ENCODE measurements at places on chromosomes 2 and 18. TPM values are rescaled to one million over a fixed set of nuclear protein-coding genes. Genes with fewer than 3 reads are reported as not detected.

- no peak overlapping the region for H3K27ac ChIP-seq
- no peak overlapping the region for H3K4me3 ChIP-seq
- H3K36me3 ChIP-seq: no peaks in the 10 kb centered on the region
- peaks cover 13% of the 10 kb centered on the region for H3K4me1 ChIP-seq
- no peaks in the 10 kb centered on the region for H3K27me3 ChIP-seq
Observed at GRCh38 chr2:151991010-151991409, 107.8 kb downstream of the CACNB4 start.

GRCh38 chr2:27897717-27898116 lies 7.2 kb downstream of the BABAM2 start:
- no peaks in the 10 kb centered on the region for H3K27me3 ChIP-seq
- H3K4me3 ChIP-seq: no peak overlapping the region
- H3K4me1 ChIP-seq: peaks cover 6% of the 10 kb centered on the region
- H3K36me3 ChIP-seq: peaks cover 14% of the 10 kb centered on the region
- no peak for DNase-seq

- no peak overlapping the region for H3K4me3 ChIP-seq
- no peak overlapping the region for H3K27ac ChIP-seq
- no peaks in the 10 kb centered on the region for H3K36me3 ChIP-seq
- peaks cover 21% of the 10 kb centered on the region for H3K4me1 ChIP-seq
- no peak for DNase-seq
Observed at GRCh38 chr2:71451705-71452104, 1.7 kb upstream of the DYSF start.

DNA sequence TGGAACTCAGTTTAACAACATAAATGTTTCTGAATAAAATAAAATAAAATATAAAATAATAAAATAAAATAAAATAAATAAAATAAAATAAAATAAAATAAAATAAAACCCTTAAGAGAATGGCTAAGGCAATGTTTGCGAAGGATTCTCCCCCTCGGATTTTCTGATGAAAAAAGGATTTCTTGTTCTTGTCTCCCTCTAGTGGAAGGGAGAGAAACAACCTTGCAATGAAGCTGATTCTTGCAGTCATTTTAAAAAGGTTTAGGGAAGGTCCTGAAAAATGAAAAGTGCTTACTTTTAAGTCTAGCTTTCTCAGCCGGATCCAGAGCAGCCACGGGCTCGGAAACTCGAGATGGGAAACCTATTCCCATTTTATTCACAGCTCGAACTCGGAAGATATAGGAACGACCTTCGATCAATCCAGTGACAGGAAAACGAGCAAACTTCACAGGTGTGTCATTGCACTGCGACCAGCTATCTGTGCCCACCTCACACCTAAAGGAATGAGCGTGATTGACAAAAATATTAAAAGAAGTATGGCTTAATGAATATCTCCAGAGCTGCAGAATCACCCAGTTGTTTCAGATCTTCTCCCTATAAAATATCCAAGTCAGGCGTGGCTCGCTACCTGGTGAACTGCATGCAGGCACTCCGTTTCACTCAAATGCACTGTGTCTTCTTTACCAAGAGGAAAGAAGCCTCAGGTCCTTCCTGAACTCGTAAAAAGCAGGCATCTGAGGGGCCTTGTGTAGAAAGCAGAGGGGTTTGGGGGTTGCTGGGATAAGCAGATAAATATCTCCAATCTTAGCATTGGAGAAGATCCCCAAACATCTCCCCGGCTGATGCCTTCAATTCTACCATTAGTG lies 68.1 kb downstream of the MYOM1 start:
- no peaks in the 10 kb centered on the region for H3K36me3 ChIP-seq
- H3K27me3 ChIP-seq: no peaks in the 10 kb centered on the region
- no peak for DNase-seq
- no peaks in the 10 kb centered on the region for H3K4me1 ChIP-seq

DNA sequence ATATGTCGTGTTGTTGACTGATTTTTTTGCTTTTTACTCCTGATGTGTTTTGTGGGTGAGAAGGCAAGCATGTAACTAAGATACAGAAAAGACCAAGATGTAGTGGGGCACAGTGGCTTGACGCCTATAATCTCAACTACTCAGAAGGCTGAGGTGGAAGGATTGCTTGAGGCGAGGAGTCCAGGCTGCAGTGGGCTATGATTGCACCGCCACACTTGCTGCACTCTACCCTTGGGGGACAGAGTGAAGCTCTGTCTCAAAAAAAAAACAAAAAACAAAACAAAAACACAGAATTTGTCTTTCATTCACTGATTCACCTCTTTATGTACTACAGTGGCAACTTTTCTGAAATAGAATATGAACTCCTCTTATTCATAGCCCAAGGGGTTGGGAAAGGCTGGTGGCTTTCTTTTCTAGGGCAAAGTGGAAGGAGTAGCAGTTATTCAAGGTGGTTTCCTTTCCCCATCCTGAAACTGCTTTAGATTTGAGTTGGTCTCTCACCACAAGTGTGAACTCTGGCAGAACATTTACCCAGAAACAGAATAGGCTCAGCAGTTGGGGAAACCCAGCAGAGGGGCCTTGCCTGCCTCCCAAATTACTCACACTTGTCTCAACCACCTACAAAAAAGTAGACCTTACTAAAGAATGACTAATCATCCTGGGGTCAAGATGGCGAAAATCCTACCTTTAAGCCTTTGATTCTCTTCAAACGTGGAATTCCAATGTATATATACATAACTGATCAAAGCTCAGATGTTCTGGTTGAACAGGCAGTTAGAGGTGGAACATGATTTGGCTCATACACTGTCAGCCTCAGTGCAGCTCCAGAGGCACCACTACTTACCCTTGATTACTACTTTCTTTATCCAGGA lies 6.5 kb downstream of the TANK start:
- H3K4me3 ChIP-seq: no peak overlapping the region
- no peaks in the 10 kb centered on the region for H3K36me3 ChIP-seq
- no peak overlapping the region for H3K27ac ChIP-seq
- no peak for DNase-seq
- H3K27me3 ChIP-seq: no peaks in the 10 kb centered on the region

- no peaks in the 10 kb centered on the region for H3K36me3 ChIP-seq
- no peaks in the 10 kb centered on the region for H3K27me3 ChIP-seq
- peak within 1 kb of the TSS; percentile 49 for H3K4me3 ChIP-seq
- H3K27ac ChIP-seq: peak within 1 kb of the TSS; percentile 94
Observed at GRCh38 chr2:64019083-64019974, at the start of gene VPS54. TSS of gene VPS54 (minus strand) at chr2:64019428. CDS start at chr2:63983999, 35,429 bp downstream.

DNA sequence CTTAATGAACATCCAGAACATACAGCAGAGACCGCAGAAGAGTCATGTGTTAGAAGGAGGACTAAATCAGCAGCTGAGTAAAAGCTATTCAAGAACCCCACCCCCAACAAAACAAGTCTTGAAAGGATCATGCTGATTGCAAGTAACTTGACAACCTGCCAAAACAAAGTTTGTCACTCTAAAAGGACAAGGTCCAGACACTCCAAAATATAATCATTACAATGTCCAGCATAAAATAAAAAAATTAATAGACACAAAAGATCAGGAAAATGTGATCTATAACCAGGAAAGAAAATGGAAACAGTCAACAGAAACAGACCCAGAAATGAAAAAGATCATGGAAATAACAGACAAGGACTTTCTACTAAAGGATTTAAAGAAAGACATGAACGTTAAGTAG lies 28.5 kb downstream of the CCDC88A start:
- H3K27ac ChIP-seq: no peak overlapping the region
- peaks cover 6% of the 10 kb centered on the region for H3K4me1 ChIP-seq
- no peak for DNase-seq

DNA sequence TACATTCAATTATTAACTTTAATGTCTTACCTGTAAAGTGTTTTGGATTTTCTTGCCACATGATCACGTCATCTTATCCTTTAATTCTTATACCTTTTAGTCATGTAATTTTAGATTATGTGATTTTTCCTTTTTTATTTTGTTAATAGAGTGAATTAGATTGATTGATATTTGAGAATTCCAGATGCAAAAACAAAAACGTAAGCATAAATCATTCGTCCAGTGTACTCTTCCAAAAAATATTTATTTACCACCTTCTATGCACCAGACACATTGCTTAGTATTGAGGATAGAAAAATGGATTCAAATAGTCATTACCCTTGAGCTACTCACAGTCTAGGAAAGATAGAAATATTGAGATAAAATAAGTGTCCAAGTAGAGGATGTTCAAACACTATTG lies 249.6 kb downstream of the PDE11A start:
- DNase-seq: no peak
- H3K27ac ChIP-seq: no peak overlapping the region
- no peaks in the 10 kb centered on the region for H3K27me3 ChIP-seq

- no peak for DNase-seq
- no peaks in the 10 kb centered on the region for H3K36me3 ChIP-seq
- no peak overlapping the region for H3K27ac ChIP-seq
- no peaks in the 10 kb centered on the region for H3K27me3 ChIP-seq
- H3K4me3 ChIP-seq: no peak overlapping the region
Observed at GRCh38 chr18:67219821-67220220, 296.7 kb downstream of the DSEL start.

DNA sequence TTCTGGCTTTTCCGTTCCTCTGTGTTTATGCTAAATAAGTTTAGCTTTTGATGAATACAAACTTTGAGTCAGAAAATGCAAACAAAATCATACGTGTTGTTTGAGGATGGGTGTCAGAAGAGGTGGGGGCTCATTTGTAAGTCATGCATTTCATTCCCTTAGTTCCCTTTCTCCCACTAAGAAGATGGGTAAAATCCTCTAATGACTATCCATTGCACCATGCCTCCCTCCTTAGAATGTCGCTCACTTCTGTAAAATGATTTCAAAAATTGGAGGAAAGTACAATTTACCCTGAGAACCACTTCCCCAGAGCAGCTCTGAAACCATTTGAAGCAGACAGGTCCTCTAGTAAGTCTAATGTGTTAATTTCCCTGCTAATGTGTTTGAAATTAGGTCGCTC lies 629.6 kb upstream of the VRK2 start:
- no peak overlapping the region for H3K4me3 ChIP-seq
- H3K27ac ChIP-seq: no peak overlapping the region
- DNase-seq: no peak
- no peaks in the 10 kb centered on the region for H3K27me3 ChIP-seq
- H3K4me1 ChIP-seq: no peaks in the 10 kb centered on the region

GRCh38 chr2:189113963-189114362 lies 65.6 kb downstream of the COL5A2 start:
- no peak overlapping the region for H3K27ac ChIP-seq
- no peak overlapping the region for H3K4me3 ChIP-seq
- no peak for DNase-seq

DNA sequence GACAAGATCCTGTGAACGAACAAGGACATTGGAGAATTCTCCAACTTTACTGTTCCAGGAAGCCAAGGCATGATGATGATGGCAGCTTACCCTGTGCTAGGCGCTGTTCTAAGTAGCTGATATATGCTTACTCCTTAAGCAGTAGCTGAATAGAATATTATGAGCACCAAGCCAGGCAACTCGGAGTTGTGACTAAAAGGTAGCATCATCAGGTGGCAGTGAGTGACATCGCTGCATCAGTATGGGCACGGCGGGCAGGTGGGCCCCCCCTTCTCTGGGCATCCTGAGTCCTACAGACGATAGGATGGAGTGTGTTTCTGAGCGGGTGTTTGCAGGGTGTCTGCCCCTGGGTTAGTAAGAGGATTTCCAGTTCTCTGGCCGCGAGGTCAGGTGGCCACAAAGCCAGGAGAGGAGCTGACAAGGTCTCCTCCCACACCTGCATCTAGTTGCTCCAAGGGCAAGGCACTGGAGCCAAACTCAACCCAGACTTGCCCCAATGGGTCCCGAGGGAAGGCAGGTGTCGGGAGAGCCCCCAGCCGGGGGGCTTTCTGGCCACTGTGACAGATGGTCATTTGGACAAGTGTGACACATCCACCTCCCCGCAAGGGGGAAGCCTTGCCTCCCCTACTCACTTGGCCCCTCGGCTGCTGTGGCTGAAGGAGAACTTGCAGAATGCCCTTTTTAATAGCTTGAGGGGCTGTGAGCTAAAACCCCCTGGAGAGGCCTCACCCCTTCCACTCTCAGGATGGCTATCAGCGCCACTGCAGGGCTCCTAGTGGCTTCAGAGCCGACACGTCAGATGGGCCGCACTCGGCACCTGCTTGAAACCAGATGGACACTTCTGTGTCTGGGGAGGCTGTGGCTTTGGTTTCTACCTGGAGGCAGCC lies 55.5 kb downstream of the CRACDL start:
- DNase-seq: no peak
- H3K4me3 ChIP-seq: no peak overlapping the region
- no peaks in the 10 kb centered on the region for H3K4me1 ChIP-seq
- no peaks in the 10 kb centered on the region for H3K36me3 ChIP-seq

GRCh38 chr18:73780218-73780617 lies 367.4 kb downstream of the FBXO15 start:
- H3K27me3 ChIP-seq: no peaks in the 10 kb centered on the region
- H3K4me3 ChIP-seq: no peak overlapping the region
- no peak overlapping the region for H3K27ac ChIP-seq
- DNase-seq: no peak
- H3K4me1 ChIP-seq: no peaks in the 10 kb centered on the region

- H3K27ac ChIP-seq: no peak overlapping the region
- H3K4me3 ChIP-seq: no peak overlapping the region
- DNase-seq: no peak
- peaks cover 15% of the 10 kb centered on the region for H3K4me1 ChIP-seq
- no peaks in the 10 kb centered on the region for H3K27me3 ChIP-seq
Observed at GRCh38 chr2:217334561-217334960, 474.7 kb upstream of the TNP1 start.

GRCh38 chr2:161005170-161005569 lies 155.1 kb upstream of the TANK start:
- DNase-seq: no peak
- H3K36me3 ChIP-seq: no peaks in the 10 kb centered on the region
- no peaks in the 10 kb centered on the region for H3K27me3 ChIP-seq
- H3K4me1 ChIP-seq: no peaks in the 10 kb centered on the region

- H3K4me3 ChIP-seq: no peak overlapping the region
- no peaks in the 10 kb centered on the region for H3K27me3 ChIP-seq
- no peak overlapping the region for H3K27ac ChIP-seq
- DNase-seq: no peak
- H3K4me1 ChIP-seq: no peaks in the 10 kb centered on the region
Observed at GRCh38 chr2:170850251-170850650, 33.6 kb downstream of the GAD1 start.

DNA sequence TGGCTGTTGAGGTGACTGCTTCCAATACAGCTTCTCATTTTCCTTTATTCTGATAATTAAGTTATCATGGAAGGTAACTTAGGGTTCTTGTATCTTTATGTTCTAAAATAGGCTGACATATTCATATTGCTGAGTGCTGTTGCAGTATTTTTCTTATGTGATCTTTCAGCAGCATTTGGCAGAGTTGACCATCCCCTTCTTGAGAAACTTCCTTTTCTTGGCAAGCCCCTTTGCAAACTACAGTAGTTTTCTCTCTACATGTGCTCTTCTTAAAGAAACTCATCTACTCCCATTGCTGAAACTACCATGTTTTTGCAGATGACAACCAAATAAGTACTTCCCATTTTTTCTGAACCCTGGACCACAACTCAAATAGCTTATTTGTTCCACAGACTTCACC lies 476.5 kb upstream of the TRIB2 start:
- H3K4me3 ChIP-seq: no peak overlapping the region
- no peak overlapping the region for H3K27ac ChIP-seq

Gene ARHGAP15
- total RNA-seq: 10.7 TPM

Gene SERPINB4
- total RNA-seq: not detected

Gene CFC1
- total RNA-seq: 0.39 TPM

Gene FAM124B
- 0.57 TPM for total RNA-seq

Gene GPR75
- 9.0 TPM for total RNA-seq

Gene EMILIN1
- total RNA-seq: 140 TPM

Gene KANSL3
- total RNA-seq: 42.1 TPM

Gene LPIN2
- total RNA-seq: 30.1 TPM

Gene IL36RN
- not detected for total RNA-seq

Gene SCN1A
- 0.41 TPM for total RNA-seq

Gene TGFBRAP1
- 21.1 TPM for total RNA-seq

Gene MROH2A
- total RNA-seq: not detected

Gene ZSCAN30
- 25.6 TPM for total RNA-seq

Gene POTEI
- total RNA-seq: not detected

All from adrenal gland (tissue), 19 donors.